NCI-H1105 (cell line): ENCODE measurements at places on chromosomes 7 and 10.

DNA sequence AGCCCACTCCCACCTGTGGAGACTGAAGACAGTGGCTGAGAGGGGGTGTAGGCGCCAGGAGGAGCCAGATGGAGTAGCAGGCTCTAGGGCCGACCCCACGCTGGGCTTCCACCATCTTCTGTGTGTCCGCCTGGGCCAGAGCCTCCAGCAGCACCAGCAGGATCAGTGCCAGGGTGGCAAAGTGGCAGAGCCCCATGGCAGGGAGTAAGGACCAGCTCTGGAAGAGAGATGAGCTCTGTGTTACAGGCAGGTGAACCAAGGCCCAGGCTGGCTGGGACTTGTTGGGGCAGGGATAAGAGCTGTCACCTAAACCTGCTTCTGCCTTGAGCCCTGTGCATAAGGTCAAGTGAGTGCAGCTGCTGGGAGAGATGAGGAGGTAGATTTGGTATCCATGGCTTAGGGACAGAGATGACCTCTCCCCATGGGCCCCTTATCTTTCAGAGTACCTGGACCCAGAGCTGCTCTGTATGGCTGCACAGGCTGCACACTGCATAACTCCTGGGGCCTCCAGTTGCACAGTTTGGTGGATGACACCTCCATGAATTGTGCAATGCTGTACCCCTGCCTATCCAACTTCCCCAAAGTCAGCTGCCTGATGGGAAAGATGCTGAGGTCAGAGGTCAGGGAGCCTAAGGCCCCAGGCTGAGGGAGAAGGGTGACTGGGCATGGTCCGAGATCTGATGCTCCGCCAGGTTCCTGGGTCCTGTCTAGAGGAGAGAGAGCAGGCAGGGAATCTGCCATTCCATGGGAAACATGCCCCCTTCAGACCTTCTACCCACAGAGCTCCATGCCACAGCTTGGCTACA, 7.4 kb upstream of the SAMD8 start:
- no peak for DNase-seq

- no peak for DNase-seq
These were observed 3.3 kb upstream of the GAD2 start for GRCh38 chr10:26213157-26213800.

DNA sequence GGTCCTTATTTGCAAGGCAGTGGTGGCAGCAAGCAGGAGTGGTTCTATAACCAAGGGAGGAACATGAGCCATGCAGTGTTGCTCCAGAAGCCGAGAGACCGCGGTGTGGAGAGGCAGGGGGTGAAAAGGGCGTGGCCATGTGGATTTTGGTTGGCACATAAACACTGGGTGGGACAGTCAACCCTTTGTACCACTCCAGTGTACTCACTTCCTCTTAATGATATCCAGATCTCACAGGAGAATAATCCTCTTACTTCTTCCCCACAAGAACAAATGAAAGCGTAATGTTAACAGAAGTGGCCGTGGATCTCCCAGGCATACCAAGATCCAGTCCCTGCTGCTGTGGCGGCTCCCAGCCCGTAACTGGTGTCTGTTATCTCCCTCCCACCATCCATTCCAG, 42.4 kb downstream of the XRCC2 start:
- no peak for DNase-seq

- no peak for DNase-seq
These were observed 160.1 kb downstream of the PFKFB3 start for GRCh38 chr10:6362879-6363278.

DNA sequence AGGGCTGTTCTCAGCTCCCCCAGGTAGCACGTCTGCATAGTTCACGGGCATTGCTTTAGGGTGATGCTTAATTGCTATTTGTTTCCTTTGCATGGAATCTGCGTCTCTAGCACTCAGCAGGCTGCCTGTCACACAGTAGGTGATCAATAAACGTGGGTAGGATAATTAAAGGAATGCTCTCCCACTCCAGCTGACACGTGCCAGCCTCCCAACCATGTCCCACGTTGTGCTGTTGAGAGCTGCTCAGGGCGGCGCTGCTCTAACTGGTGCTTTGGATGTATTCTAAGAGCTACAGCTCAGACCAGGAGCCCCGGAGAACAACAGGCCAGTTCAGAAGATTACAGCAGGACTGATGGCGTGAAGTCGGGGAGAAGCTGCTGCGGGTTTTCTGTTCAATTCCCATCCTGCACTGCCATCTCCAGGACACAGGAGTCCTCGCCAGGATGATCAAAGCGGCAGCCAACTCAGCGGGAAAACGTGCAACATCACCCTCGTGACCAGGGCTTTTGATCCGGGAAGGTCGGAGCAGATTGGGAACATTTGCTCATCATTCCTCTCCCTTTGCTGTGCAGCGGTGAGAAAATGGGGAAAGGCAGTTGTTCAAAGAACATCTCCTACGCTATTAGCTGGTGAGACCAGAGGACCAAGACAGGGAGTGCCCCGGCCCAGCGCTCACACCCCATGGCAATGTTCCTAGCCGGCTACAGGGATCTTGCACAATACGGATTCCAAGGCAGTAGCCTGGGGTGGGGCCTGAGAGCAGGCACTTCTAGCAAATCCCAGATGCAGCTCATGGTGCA, 50.5 kb upstream of the FOXK1 start:
- DNase-seq: no peak
